ENCODE measurements at places on chromosomes 3 and 15.

- DNase-seq = no peak
Observed at GRCh38 chr15:79682285-79682684, 214.5 kb downstream of the MTHFS start.

DNA sequence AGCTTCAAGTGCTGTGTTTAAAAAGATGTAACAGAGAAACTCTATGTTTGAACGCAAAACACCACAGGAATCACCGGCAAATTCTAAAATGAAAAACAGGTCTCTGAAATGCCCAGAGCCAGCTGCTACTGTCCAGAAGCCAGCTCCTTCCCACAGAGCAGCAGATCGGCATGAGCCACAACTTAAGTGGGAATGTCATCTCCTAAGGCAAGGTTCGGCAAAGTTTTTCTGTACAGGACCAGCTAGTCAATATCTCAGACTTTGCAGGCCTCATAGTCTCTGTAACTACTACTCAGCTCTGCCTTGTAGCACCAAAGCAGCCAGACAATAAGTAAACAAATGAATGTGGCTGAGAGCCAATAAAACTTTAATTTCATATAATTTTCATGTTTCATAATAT lies 4.9 kb downstream of the PLOD2 start:
- DNase-seq = no peak

- DNase-seq = peak; percentile 70
Observed at GRCh38 chr3:53170325-53171063, 9.5 kb downstream of the PRKCD start.

GRCh38 chr15:81914333-81914732 lies 131.5 kb downstream of the MEX3B start:
- no peak for DNase-seq

GRCh38 chr3:58334013-58334321 lies 1.3 kb downstream of the PXK start:
- no peak for DNase-seq

- no peak for DNase-seq
Observed at GRCh38 chr3:149768704-149769103, 16.4 kb upstream of the COMMD2 start.

Data from stimulated activated naive B cell treated with anti-CD40 and anti-IgM and Interleukin-4, amounts not matched to agents 10 μg/mL and 1 μg/mL and 100 μg/mL, for 72 hours (primary cell).